Activated CD8-positive, alpha-beta memory T cell treated with anti-CD3 and anti-CD28 coated beads for 48 hours (primary cell): ENCODE measurements at places on chromosomes 13 and 19.

DNA sequence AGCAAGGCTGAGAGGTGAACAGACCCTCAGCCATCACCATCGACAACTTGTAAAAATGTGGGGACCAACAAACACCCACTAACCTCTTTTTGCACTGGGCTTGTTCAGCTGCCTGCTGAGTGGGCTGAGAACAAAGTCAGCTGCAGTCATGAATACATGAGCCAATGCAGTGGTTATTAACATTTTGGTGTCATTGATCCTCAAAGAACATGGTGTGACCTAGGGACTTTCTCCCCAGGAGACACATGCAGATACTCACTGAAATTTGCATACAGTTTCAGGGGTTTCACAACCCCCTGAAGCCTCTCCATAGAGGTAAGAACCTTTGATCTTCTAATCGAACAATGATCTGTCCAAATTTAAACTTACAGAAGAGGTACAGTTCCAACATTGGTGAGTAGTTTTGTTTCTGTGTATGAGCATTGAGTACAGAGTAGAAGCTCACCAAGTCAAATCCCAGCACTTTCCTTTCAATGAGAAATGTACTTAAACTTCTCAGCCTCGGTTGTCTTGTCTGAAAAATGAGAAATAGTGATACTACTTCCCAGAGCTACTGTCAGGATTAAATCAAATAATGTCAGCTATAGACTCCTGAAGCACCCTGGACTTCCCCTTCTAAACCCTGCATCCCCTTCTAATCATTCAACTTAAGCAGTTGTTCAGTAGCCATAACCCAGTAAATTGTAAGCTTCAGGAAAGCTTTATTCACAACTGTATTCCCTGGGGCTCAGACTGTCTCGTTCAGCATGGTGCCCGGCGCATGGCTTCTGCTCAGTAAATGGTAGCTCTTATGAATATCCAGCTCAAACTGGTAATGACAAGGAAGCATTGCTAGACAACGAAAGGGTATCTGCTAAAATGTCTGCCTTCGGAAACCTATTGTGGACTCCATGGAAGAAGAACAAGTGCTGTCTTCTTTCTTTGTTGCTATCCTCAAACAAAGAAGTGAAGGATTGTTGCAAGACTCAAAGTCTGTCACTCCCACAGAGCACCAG lies 148.7 kb downstream of the FOXO1 start:
- no peak for DNase-seq

GRCh38 chr19:40312533-40312932 lies 27.4 kb upstream of the AKT2 start:
- DNase-seq: no peak

DNA sequence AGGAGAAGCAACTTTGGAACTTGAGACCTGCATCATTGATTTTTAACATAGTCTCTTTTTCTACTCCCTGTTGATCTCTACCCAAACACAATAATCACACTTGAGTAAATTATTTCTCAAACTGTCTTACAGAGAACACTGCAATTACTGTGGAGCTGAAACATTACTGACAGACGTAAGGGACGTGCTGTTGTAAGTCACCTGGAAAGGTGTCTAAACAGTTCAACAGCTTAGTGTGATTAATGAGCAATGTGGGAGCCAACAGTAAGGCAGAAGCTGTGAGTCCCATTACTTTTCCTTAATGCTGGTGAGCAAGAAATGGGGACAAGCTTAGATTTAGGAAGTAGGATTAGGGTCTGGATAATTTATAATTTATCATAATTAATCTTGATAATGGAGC lies 265.7 kb downstream of the DLEU7 start:
- no peak for DNase-seq

DNA sequence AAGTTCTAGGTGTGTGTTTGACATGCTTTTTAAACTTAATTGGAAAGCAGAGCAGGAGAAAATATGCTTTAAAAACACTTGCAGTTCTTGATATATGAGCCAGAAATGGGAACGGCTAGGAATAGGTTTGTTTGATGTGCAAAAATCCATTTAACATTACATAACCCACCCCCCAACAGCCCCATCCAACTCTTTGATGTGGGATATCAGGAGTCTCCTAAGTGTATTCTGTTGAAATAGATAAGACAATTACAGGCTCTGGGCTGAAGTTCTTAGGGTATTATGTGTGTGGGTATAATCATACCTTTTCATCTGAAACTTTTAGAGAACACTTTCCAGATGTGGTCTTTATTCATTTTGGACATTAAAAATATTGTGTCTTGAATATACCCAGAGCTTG lies 240.4 kb upstream of the CSNK1A1L start:
- DNase-seq: no peak

DNA sequence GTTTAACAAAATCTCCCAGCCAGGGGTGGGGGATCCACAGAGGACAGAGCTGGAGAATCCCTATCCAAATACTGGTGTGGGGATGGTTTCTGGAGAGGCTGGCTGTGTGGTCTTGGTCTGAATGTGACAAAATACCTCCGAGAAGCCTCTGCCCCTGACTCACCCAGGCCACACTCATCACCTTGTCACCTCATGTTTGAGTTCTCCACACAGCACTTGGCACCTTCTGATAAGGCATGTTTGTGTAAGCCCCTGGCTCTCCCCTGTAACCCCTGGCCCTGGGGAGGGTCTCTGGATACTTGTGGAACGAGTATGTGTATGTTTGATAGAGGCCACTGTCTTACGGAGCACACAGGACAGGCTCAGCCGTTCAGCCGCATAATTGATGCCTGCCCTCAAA lies 14.7 kb downstream of the TECR start:
- DNase-seq: no peak

DNA sequence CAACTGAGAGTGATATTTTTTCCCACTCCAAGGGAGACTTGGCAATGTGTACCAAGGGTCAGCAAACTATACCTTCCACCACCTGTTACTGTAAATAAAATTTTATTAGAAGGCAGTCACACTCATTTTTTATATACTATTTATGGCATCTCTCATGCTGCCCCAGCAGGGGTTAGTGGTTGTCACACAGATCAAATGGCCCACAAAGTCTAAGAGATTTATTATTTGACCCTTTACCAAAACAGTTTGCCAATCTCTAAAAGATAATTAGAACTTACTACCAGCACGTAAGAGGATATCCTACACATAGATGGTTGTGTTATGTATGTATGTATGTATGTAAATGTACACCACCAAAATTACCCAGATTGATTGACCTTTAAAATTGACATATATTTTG lies 185.1 kb downstream of the PRR20E start:
- no peak for DNase-seq

DNA sequence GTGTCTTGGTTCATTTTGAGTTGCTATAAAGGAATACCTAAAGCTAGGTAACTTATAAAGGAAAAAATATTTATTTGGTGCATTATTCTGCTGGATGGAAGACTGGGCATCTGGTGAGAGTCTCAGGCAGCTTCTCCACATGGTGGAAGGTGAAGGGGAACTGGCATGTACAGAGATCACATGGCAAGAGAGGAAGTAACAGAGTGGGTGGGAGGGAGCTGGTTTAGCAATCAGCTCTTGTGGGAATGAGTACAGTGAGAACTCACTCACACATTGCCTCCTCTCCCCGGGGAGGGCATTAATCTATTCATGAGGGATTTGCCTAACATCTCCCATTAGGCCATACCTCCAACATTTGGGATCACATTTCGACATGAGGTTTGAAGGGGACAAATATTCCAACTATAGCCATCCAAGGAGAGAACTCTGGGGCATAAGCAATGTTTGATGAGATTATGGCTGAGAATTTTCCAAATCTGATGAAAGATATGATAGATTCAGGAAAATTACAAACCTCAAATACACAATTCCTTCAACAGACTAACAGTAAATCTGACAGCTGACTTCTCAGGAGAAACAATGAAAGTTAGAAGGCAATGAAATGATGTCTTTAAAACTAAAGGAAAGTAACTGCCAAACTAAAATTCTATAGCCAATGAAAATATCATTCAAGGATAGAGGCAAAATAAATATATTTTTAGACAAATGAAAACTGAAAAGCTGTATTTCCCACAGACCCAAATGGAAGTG lies 52.5 kb downstream of the MTUS2 start:
- no peak for DNase-seq

DNA sequence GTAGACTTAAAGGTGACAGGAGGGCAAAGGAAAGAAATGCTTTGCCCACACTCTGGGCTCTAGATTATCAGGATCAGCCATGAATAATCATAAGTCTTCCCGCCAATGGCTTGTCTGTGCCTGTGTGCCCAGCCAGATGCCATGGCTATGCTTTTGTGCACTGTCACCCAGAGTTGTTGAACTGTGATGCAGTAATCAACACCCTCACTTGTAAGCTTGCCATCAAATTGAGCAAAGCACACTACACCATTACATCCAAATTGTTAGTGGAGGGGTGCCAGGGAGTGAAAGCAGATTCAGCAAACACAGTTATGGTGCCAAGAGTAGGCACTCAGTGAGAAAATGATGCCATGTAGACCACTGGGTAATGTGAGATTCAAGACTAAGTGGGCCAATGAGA lies 845.3 kb upstream of the MIR17HG start:
- no peak for DNase-seq

GRCh38 chr13:94640721-94641120 lies 39.1 kb downstream of the GPR180 start:
- DNase-seq: no peak

GRCh38 chr13:59706101-59706976 lies 457.4 kb downstream of the DIAPH3 start:
- no peak for DNase-seq

DNA sequence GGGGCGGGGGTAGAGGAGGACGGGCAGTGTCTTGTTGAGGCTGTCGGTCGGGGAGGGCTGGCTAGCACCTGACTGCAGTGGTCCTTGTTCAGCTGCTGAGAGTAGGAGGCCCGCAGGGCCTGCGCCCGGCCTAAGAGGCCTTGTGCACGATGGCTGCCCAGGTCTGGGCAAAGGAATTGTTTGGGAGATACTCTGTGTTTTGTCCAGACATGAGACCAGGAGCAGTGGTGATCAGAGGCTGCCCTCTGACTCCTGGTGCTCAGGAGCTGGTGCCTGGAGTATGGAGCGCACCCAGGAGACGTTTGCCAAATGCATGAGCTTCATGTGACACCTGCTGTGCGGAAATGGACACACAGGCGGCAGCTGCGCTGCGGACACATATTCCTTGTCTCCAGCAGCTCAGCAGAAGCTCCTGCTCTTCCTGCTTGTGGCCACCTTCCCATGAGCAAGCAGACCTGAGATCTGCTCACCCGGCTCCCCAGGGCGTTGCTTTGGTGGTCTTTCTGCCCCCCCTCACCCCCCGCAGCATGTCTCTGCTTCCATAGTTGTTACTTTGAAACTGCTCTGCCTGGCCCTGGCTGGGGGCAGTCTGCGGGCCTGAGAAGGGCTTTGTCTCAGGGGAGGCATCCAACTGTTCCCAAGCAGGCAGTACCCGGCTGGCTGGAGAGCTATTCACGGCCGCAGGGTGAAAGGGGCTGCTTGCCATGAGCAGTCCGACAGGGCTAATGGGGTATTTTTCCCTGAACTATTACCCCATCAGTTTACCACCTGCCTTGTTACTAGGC lies 163.9 kb downstream of the TEX29 start:
- DNase-seq: no peak

DNA sequence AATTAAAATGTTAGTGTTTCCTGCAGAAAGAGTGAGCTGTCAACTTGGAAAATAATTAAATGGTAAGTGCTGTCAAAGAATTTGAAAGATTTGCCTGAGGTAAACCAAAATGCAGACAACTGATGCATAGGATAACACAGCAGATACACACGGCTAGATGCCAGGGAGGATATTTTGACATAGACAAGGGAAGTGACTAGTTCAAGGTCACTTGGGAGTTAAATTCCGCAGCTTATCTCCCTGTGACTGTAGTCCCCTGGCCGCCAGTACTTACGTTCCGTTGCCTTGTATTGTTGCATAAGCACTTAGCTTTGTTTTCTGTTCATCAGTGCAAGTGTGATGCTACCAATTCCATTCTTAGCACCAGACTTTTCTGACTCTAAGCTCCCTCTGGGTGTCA lies 247.3 kb upstream of the MAB21L1 start:
- DNase-seq: no peak

GRCh38 chr19:47377208-47377701 lies 28.1 kb downstream of the DHX34 start:
- no peak for DNase-seq

GRCh38 chr19:4650159-4650558 lies 10.8 kb downstream of the TNFAIP8L1 start:
- DNase-seq: no peak

GRCh38 chr19:18439910-18440237 lies 1.9 kb upstream of the ISYNA1 start:
- no peak for DNase-seq

GRCh38 chr13:113546571-113547237 lies 37.8 kb upstream of the TFDP1 start:
- no peak for DNase-seq

DNA sequence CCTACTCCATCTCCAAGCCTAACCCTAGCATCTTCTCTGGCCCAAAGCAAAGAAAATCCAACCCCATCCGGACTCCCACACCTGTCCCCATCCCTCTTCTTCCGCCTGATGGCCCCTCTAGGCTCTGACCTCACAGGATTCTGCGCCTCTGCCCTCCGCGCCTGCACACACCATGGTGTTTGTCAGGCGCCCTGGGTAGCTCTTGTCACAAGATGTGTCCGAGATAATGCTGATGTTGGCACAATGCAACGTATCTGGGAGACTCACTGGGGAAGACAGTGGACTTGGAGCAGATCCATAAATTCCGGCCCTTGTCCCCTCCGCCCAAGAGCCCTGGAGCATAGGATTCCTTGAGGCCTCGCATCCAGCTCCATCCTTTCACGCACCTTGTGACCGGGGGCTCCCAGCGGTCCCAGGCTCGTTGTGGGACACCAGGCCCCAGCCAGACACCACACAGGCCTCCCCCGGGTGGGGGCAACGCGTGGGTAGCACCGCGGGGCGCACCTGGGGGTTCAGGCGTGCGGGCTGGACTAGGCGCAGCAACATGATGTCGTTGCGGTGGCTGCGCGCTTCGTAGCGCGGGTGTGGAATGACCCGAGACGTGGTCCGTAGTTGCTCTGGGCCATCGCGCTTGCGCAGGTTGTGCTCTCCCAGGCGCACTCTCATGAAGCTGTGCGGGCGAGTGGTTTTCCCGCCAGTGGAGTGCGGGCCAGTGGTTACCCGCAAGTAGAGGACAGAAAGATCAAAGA lies 3.1 kb upstream of the KLK1 start:
- no peak for DNase-seq

GRCh38 chr19:7562646-7563393 lies 27.3 kb downstream of the PNPLA6 start:
- no peak for DNase-seq

DNA sequence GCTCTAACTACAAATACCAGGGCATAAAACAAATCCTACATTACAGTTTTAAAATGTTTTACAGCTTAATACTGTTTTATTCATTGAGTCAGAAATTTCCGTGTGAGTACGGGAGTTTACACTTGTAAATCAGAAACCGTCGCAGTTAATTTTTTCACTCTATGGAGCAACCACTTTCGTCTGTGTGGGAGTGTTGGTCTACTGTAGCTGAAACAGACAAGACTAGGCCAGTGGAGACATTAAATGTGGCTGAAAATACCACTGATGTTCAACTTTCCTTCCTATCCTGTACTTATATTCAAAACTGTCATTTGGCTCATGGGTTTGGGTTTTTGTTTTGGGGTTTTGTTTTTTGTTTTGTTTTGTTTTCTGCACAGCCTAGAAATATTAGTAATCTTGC lies 268.7 kb downstream of the DCT start:
- DNase-seq: no peak

- no peak for DNase-seq
These were observed 830.2 kb upstream of the SPRY2 start for GRCh38 chr13:81171065-81171647.
